NCI-H524 (cell line): ENCODE measurements at places on chromosomes 2 and 18.

- peak; percentile 95 for DNase-seq
These were observed 139.4 kb downstream of the AKAIN1 start for GRCh38 chr18:5057386-5058348.

DNA sequence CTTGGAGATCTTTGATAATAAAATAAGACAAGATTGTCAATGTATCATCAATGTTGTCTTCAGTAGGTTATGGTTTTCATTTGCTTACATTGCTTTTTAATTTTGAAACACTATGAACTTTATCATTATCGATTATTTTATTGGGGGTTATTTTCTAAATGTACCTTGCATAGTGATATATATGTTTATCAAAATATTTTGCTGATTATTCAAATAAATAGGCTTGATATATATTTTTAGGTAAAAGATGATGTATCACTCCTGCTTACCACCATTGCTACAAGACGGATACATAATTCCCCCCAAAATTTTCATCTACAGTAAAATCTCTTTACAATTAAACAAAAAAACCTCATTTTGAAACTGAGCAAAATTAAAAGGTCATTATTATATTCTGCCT lies 293.8 kb downstream of the SUCLG1 start:
- DNase-seq: no peak

DNA sequence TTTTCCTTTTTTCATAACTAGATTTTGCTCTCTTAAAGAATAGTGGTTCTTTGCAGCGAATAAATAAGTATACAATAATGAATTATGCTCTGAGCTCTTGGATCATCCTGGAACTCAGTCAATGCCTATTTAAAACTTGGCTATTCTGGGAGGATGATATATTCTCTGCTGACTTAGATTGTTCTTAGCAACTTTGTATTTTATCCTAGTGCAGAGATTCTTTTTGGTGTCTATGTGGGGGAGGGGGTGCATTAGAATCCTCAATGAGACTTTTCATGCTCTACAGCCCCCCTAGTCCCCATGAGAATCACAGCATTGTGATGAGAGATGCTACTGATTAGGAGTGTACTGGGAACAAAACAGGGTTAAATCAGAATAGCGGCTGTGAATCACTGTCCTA lies 8.8 kb upstream of the FAM98A start:
- DNase-seq: no peak

DNA sequence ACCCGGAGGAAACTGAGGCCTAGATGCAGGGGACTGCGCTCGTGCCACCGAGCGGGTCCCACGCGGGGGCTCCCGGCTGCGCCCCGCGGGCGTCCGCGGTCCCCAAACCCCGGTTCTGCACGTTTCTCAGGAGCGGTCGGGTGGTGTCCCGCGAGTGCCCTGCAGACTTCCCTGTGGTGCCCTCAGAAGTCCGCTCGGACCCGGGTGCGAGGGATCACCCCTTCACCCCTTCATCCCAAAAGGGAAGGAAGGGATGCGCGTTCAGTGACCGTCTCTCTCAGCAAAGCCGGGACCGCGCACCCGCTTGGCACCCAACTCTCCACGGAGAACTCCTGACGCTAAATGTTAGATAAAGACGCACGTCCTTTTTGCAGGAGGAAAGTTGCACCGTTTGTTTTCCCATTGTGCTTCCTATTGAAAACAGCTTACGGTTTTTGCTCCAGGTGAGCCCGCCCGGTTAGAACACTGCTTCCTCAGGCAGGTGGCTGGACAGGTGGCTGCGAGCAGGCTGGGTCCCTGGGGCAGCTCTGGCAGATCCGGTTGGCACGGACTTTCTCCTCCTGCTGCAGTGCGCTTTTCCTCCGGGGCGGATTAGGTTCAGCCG lies 779 bp downstream of the DGKD start:
- DNase-seq: no peak

- DNase-seq: peak; percentile 27
These were observed 35.5 kb upstream of the KIDINS220 start for GRCh38 chr2:8872821-8873432.

GRCh38 chr18:6327895-6328620 lies 86.7 kb downstream of the L3MBTL4 start:
- no peak for DNase-seq

DNA sequence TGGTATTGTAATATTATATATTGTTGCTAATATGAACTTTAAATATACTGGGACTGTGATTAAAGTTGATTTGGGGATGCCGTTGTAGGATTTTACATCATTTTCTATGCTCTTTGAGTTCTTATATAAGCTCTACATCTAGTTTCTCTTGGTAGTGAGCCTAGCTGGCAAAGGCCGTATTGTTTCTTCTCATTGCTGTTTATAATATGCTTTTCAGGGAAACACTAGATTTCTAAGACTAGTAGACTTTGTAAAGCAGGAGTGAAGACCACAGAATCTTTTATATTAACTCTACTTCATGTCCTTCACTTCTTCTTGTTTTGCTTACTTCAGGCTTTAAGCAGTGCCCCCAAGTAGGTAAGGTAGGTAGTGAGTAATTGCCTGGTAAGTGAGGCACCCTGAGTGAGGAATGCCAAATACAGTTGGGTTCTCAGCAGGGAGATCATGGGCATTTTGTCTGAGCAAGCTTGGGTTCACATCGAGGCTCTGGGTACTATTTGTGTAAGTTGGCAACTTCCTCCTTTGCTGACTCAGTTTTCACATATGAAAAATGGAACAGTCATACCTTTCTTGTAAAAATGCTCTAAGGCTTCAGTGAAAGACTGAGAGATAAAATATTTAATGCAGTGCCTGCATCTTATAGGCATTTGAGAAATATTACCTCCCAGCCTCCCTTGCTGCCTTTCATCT lies 96.4 kb downstream of the RNF144A start:
- no peak for DNase-seq

DNA sequence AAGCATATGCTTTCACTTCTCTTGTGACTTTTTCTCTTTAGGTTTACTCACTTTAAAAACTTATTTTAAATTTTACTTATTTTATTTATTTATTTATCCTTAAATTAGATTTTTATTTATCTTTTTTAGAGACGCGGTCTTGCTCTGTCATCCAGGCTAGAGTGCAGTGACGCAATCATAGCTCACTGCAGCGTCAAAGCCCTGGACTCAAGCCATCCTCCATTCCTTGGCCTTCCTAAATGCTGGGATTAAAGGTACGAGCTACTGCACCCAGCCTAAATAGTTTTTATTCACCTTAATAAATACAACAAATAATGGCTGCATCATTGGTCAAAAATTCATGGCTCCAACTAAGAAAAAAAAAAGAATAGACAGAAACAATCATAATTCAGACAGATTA lies 415.7 kb upstream of the FIGN start:
- DNase-seq: no peak

GRCh38 chr2:206336861-206337260 lies 62.4 kb downstream of the ZDBF2 start:
- no peak for DNase-seq

DNA sequence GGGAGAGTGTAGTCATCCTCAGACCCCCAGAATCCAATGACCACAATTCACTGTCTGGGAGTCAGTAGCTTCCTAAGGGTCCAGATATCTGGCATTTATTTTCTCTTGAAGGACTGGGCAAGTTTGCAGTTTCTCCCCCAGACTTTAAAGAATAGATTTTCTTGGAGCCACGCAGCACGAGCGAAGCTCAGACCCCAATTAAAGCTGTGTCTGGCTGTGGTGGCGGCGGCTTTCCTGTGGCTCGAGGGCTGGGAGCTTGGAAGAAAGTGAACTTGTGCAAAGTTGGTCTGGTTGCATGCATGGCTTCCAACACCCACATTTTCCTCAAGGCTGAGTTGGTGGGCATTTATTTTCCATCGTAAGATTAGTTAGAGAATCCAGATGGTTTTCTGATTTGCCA lies 105.0 kb downstream of the ACKR3 start:
- DNase-seq: no peak

GRCh38 chr2:33358878-33359277 lies 117.6 kb upstream of the RASGRP3 start:
- no peak for DNase-seq

GRCh38 chr2:38440655-38441054 lies 63.6 kb upstream of the ATL2 start:
- DNase-seq: no peak

DNA sequence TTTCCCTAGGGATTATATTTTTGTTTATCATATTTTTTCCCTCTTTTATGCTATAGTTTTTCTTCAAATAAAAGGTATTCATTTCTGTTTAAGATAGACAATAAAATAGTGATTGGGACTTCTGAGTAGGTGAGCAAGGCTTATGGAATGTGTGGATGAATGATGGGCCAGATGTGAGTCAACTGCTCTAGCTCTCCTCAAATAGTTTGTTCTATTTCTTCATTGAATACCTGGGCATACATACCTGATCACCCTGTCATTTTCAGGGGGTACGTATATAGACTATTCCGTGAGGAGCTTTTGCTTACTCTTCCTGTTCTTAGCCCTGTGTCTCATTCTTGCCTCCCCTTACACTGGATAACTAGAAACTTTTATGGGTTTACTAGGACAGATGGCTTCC lies 41.9 kb downstream of the BABAM2 start:
- DNase-seq: no peak

- DNase-seq: no peak
These were observed 106.4 kb downstream of the CTAGE1 start for GRCh38 chr18:22311301-22311700.

GRCh38 chr2:118013221-118013723 lies 598 bp downstream of the CCDC93 start:
- no peak for DNase-seq

- no peak for DNase-seq
These were observed 63.4 kb downstream of the SPATS2L start for GRCh38 chr2:200369886-200370285.

GRCh38 chr18:59917422-59917821 lies 17.6 kb downstream of the PMAIP1 start:
- no peak for DNase-seq
